ENCODE measurements at places on chromosomes 2 and 18. TPM values are rescaled to one million over a fixed set of nuclear protein-coding genes. Genes with fewer than 3 reads are reported as not detected.

- no peaks in the 10 kb centered on the region for H3K4me1 ChIP-seq
- H3K27me3 ChIP-seq = peaks cover 9% of the 10 kb centered on the region
- no peak overlapping the region for H3K4me3 ChIP-seq
- no peak overlapping the region for H3K27ac ChIP-seq
These were observed 712 bp upstream of the SERPINB13 start for GRCh38 chr18:63586431-63586830.

CFAP210 gene
- total RNA-seq = not detected

DNA sequence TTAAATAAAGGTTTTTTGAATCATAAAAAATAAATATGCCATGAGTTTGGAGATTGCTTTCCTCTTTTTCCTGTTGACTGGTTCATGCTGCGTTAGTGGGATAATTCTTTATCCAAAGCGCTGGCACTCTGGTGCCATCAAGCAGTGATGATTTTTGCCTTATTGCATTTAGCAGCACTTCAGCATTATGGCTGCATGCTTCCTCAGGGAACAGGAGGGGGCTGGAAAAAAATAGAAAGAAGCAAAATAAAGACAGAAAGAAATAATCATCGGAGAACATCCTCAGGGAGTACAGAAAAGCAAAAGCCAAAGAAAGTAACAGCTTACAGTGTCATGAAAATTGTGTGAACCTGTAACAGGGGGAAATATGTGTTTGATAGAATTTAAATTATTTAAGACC is 1408.2 kb upstream of the PIK3C3 start:
- no peaks in the 10 kb centered on the region for H3K27me3 ChIP-seq
- no peaks in the 10 kb centered on the region for H3K36me3 ChIP-seq
- no peak for DNase-seq
- H3K27ac ChIP-seq = no peak overlapping the region

- no peak overlapping the region for H3K27ac ChIP-seq
- no peak overlapping the region for H3K4me3 ChIP-seq
- DNase-seq = no peak
- H3K36me3 ChIP-seq = peaks cover 60% of the 10 kb centered on the region
- H3K4me1 ChIP-seq = peaks cover 19% of the 10 kb centered on the region
These were observed 61.6 kb downstream of the MFSD6 start for GRCh38 chr2:190469771-190470170.

- H3K27ac ChIP-seq = no peak overlapping the region
- H3K4me3 ChIP-seq = no peak overlapping the region
- H3K27me3 ChIP-seq = no peaks in the 10 kb centered on the region
- H3K36me3 ChIP-seq = no peaks in the 10 kb centered on the region
These were observed 1240.8 kb upstream of the CRIM1 start for GRCh38 chr2:35114765-35115164.

Measured in activated CD8-positive, alpha-beta memory T cell treated with anti-CD3 and anti-CD28 coated beads, Interleukin-2, amount 10 ng/mL, durations not matched to agents 7 days and 5 days (primary cell).